ENCODE measurements at places on chromosomes 16 and 17.

DNA sequence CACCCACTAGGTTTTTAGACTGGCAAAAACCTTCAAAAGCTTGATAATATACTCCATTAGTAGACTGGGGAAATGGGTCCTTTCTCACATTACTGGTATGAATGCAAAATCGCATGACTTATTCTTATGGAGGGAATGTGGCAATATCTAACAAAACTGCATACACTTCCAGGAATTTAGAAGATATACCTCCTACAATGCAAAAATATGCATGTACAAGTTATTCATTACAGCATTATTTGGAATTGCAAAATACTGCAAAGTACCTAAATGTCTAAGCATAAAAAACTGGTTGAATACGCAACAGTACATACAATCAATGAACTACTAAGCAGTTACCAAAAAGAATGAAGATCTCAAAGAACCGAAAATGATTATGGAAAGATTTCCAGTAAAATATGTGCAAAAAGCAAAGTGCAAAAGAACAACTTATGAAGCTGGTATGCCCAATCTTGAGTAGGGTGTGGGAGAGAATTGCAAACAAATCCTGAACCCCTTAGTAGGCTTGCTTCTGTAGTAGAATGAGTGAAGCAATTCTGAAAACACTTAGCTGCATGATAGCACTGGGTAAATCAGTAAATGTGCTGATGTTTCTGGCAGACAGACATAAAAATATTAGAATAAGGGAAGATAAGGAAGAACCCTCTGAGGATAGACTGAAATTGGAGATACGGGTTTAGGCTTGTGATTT is 180.1 kb downstream of the PARN start:
- DNase-seq, result no peak

- no peak for DNase-seq
These were observed 23.1 kb upstream of the CNOT1 start for GRCh38 chr16:58652741-58653140.

DNA sequence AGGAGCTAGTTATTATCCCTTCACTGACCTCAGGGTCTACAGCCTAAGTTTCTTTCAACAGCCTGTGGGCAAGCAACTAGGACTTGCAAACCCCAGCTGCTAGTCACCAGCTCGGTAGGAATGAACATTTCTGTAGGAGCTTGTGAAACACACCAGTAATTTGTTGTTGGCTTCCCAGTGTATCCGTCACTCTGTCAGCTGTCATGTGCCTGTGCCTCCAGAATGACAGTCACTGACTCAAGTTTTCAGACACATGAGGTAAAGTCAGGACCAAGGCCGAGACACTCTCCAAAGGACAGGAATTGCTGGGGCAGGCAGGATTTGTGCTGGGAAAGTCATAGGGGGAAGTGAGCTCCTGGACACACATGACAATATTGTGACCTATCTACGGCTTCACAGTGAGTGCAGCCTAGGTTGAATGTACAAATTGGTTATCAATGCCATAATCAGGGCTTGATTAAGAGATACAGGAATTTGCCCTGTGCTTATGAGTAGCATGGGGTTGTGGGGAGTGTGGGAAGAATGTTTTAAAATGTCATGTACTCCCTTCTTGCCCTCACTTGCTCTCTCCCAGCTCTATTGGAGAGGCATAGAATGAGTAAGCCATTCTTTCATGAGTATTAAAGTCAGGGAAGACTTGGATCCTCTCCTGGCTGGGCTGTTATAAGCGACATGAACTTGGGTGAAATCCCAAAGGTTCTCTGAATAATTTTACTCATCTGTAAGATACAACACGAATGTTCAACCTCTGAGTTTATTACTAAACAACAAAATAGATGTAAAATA is 391.4 kb downstream of the UTP18 start:
- no peak for DNase-seq

- DNase-seq, result no peak
These were observed 98.6 kb downstream of the ZNF18 start for GRCh38 chr17:11898526-11899235.

GRCh38 chr16:11470676-11471415 is 115.9 kb downstream of the LITAF start:
- no peak for DNase-seq

DNA sequence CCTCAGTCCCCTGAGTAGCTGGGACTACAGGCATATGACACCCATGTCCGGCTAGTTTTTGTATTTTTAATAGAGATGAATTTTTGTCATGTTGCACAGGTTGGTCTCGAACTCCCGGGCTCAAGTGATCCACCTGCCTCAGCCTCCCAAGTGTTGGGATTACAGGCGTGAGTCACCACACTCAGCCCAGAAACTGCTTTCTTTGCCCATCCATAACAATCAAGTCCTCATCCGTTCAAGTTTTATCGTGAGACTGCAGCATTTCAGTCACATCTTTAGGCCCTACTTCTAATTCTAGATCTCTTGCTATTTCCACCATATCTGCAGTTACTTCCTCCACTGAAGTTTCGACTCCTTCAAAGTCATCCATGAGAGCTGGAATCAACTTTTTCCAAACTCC is 6.4 kb downstream of the NPRL3 start:
- DNase-seq, result no peak

- no peak for DNase-seq
These were observed 27.3 kb upstream of the GPRC5B start for GRCh38 chr16:19911747-19912454.

DNA sequence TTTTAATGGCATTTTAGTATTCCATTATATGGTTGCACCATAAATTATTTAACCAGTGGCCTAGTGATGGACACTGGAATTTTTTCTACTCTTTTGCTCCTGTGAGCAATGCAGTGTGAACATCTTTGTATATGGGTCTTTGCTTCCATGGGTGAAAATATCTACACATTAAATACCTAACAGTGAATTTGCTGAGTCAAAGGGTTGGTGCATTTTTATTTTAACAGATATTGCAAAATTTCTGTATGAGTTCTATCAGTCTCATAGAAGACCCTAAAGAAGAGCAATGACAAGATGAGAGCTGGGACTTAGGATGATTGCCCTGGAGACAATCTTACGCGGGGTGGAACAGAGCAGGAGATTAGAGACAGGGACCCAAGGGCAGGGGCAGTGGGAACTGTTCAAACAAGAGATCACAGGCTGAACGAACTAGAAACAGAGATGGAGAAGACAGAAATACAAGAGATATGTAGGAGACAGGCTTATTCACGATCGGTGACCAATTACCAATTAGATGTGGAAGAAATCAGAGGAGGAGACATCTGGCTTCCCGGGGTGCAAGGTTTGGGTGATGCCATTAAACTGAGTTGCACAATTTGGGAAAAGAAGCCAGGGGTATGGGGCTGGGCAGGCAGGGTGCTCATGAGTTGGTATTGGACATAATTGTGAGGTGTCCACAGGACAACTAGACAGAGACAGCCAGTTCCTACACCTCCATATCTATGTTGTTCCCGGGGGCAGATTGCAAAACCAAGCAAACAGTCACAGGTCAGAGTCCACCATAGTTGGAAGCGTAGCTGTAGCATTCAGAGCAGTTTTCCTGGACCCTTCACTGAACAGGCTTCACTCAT is 39.9 kb upstream of the LONP2 start:
- DNase-seq, result no peak

DNA sequence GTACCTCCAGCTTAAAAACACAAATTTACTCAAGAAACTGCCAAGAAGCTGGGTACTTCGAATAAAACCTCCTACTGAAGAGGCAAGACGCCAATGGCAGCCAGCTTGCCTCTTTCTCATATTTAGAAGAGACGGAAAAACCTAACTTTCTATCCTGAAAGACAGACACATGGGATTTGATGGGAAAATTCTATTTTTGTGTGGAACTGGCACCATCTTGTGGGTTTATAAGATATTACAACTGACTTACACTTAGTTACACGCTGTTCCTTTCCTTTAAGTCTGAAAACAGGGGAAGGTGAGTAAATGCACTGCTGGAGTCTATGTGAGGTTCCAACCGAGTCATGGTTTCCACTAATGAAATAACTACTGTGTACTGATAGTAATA is 10.3 kb downstream of the ZNF18 start:
- DNase-seq, result peak; percentile 25

GRCh38 chr16:67163999-67164558 is 466 bp upstream of the HSF4 start:
- no peak for DNase-seq

- DNase-seq, result no peak
These were observed 22.6 kb upstream of the USP10 start for GRCh38 chr16:84677017-84677803.

- DNase-seq, result no peak
These were observed 25.5 kb upstream of the PMP22 start for GRCh38 chr17:15290605-15291004.

DNA sequence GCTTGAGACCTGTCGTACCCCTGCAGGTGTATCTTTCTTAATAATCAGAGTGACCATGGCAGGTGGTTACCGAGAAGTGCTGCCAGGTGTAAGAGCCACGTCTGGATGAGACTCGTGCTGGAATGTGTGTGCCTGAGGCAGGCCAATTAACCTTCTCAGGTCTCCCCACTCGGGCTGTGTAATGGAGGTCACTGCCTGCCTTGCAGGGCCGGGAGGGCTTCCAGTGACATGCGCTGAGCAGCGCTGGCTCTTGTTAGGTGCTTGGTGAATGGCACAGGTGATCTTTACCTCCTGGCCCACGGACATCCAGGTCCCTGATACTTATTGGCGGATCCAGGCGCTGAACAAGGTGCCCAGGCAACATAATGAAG is 4.6 kb upstream of the GSE1 start:
- no peak for DNase-seq

DNA sequence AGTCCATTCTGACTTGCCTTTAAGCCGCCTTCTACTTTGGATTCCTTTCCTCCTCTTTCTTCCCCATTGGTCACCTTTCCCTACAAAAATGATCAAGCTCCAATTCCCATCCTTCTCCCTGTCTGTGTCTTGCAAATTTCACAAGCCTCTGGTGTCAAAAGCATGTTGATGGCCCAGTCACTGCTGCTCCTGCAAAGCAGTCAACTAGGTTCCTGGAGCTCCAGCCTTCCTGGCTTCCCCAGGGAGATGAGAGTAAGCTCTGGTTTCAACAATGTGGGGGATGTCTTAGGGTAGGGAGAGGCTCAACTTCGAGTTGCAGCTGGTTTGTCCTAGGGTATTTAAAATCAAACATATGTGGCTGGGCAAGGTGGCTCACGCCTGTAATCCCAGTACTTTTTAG is 36.1 kb upstream of the HELZ start:
- DNase-seq, result no peak

DNA sequence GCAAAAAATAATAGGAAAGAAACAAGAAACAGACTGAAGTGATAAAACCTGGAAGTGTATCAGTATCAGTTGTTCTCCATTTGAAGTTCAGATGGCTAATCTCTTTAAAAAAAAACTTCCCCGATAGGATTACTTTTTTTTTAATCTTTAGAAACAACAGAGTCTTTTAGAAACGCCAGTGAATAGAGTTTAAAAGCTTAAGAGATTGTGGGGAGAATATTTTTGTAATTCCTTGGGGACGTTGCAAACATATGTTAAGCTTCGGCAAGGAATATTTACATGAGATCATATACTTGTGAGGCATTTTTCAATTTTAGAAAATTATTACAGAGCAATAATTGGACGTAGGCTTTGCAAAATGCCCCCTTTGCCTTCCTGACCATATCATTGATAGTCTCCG is 13.2 kb downstream of the MAF start:
- DNase-seq, result no peak

DNA sequence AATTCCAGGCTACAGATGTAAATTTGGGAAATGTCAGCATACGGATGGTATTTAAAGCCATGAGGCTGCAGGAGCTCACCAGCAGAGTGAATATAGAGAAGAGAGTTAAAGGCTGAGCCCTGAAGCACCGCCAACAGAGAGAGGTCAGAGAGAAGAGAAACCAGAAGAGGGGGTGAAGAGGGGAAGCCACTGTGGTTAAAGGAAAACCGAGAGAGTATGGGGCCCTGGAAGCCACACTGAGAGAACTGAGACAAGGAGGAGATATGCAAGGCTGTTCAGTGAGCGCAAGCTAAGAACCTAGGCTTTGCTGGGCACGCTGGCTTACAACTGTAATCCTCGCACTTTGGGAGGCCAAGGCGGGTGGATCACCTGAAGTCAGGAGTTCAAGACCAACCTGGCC is 24.6 kb downstream of the COPRS start:
- no peak for DNase-seq

DNA sequence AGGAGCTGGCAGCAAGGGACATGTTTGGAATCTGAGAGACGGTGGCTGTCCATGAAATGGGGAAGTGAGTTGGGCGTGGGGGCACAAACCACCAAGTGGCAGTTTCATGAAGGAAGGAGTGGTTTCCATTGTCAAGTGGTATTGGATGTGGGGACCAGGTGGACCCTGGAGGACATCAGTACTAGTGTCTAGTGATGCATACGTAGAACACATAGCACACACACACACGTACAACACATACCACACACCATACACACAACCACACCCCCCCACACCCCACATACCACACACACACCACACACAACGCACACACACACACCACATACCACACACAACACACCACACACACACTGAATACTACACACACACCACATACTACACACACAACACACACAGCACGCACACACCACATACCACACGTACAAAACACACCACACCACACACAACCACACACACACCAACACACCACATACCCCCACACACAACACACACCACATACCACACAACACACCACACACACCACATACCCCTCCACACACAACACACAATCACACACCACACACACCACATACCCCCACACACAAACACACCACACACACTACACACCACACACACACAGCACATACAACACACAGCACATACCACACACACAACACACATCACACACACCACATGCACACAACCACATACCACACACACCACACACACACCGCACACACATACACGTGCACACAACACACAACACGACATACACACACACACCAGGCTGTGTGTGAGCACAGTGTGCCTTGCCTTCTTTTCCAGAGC is 41.1 kb upstream of the GSE1 start:
- no peak for DNase-seq

DNA sequence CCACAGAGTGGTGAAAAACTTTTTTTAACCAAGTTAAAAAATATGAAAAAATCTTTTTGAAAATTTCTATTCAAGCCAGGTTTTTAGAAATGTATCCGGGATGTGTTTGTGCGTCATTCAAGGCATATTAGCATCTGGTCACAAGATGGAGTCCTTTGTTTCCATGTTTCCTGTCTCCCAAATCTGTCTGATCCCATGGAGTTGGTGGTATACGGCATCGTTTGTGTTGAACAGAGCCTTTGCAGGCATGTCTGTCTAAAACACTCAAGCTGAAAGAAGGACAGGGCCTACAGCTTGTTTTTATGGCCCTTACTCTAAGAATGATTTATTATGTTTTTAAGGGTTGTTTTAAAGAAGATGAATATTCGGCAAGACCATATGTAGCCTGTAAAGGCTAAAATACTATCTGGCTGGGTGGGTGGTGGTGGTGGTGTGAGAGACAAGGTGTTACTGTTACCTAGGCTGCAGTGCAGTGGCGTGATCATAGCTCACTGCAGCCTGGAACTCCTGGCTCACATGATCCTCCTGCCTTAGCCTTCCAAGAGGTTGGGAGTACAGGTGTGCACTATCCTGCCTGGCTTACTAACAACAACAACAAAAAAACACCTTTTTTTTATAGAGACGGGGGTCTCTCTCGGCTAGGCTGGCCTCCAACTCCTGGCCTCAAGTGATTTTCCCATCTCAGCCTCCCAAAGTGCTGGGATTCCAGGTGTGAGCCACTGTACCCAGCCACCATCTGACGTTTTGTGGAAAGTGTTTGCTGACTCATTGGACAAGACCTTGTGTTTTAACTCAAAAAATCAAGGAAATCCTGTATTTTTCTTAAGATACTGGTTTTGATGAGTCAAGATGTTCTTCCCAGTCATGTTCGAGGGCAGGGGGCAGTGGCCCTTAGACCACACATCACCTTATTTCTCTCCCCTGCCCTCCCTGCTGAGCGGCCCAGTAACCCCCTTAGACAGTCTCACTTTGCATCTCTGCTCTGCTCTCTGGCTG is 52.2 kb downstream of the NDE1 start:
- DNase-seq, result no peak

Measured in renal cortex interstitium (tissue), 15 donors.